CD4-positive, alpha-beta memory T cell (primary cell): ENCODE measurements at places on chromosomes 11 and 22. TPM values are rescaled to one million over a fixed set of nuclear protein-coding genes. Genes with fewer than 3 reads are reported as not detected.

GRCh38 chr11:42315846-42316245 lies 856.4 kb upstream of the LRRC4C start:
- H3K27ac ChIP-seq, result no peak overlapping the region
- no peaks in the 10 kb centered on the region for H3K36me3 ChIP-seq
- DNase-seq, result no peak
- no peaks in the 10 kb centered on the region for H3K4me1 ChIP-seq
- no peaks in the 10 kb centered on the region for H3K27me3 ChIP-seq

DNA sequence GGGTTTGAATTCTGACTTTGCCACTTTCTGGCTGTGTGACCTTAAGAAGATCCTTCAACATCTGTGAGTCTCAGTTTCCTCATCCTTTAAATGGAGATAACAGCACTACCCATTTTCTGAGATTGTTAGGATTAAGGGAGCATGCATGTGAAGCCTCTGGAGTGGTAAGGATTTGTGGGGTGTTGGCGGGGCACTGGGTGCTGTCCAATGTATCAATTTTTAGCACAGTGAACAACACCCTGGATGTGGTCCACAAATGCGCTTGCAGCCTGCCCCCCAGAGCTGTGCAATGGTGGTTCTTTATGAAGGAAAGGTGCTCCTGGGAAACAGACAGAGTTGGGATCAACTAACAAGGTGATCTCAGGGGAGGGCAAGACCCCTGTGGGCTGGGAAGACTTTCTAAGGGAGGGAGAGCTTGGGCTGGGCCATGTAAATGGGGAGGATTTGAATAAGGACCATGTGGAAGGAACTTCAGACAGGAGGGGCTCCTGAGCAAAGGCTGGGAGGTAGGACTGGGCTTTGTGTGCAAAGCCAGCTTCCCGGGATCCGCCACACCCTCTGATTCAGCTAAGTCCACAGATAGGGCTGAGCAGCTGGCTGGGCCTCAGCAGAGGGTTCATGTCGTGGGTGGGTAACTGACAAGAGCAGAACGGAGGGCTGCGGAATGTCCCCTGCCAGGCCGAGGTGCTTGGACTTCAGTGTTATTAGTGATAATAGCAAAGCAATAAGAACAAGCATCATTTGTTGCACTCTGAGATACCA lies 22.7 kb upstream of the RASD2 start:
- H3K27me3 ChIP-seq, result no peaks in the 10 kb centered on the region
- DNase-seq, result no peak
- H3K4me1 ChIP-seq, result no peaks in the 10 kb centered on the region
- no peaks in the 10 kb centered on the region for H3K36me3 ChIP-seq

GRCh38 chr11:46363031-46363407 lies 15.8 kb downstream of the DGKZ start:
- peaks cover 19% of the 10 kb centered on the region for H3K36me3 ChIP-seq
- peaks cover 84% of the 10 kb centered on the region for H3K4me1 ChIP-seq
- DNase-seq, result no peak
- H3K27me3 ChIP-seq, result no peaks in the 10 kb centered on the region
- peak overlapping the region; percentile 57 for H3K27ac ChIP-seq
- no peak overlapping the region for H3K4me3 ChIP-seq

Gene SLC7A4
- not detected for total RNA-seq

Gene OR6Q1
- not detected for total RNA-seq

DNA sequence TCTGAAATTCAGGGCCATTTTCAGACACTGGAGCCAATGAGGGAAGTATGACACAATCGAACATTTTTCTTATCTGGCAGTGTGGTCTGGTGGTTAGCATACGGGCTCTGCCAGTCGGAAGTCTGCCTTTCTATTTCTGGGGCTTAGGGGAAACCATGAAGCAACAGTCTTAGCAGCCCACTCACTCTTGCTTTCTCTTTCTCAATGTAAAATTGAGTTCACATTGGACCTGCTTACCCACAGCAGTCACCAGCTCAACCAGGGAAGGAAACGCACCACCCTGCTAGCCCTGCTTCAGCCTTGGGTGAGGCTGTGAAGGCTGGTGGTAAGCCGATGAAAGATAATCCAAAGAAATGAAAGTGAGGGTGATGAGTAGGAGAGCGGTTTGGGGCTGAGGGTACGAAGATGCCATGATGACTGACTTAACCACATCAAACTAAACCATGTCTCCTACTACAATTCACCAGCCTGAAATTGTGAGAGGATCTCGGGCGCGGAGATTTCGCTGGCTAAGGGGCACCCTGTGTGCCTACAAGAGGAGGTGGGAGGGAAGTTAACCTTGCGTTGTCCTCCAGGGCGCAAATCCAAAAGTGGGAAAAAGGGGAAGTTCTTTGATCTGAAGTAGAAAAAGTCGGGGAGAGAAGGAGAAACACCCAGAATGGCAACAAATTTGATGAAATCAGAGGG lies 2.0 kb upstream of the LMO2 start:
- peak; percentile 68 for DNase-seq
- no peaks in the 10 kb centered on the region for H3K36me3 ChIP-seq
- H3K4me3 ChIP-seq, result peak overlapping the region; percentile 20

- H3K4me3 ChIP-seq, result no peak overlapping the region
- H3K36me3 ChIP-seq, result no peaks in the 10 kb centered on the region
- no peaks in the 10 kb centered on the region for H3K4me1 ChIP-seq
- DNase-seq, result no peak
- no peaks in the 10 kb centered on the region for H3K27me3 ChIP-seq
Observed at GRCh38 chr11:12044799-12045198, 36.4 kb upstream of the DKK3 start.

DNA sequence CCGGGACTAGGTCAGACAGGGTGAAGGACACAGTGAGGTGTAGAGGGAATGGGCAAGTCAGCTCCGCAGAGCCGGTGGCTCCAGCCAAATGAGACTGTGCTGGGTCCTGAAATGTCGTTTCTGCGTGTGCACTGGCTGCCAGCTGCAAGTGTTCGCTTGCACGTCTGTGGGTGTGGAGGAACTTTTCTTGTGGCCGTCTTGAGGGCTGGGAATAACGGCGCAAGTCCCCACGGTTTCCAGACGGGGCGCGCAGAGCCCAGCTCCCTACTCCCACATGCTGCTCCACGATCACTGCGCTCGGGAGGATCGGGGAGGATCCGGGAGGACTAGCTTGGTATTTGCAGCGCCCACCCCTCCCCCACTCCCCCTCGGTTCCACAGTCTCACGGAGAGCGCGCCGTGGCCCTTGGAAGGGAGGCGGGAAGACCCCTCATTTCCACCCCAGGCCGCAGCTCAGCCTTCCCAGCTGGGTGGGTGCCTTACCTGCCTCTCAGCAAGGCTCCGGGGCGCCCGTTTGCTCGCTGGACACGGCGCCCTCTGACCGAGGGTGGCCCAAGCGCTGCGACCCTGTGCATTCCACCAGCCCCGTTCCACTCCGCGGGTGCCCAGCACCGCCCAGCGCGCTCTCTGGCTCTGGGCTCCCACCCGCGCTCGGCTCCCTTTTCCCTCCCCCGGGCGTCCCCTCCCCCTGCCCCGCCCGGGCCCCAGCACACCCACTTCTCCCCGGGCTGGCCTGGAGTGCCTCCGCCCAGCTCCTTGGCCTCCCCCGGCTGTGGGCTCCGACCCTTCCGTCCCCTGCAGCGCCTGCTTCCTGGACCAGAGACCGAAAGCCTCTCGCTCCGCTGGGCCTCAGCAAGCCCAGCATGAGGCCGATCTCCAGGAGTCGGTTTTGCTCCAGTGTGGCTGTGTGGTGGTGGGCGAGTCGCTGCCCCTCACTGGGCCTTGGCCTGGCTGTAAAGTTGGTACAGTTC lies at the start of gene KCNE3:
Gene KCNE3 (minus strand): TSS at position 634 of the 970 bp plus-strand sequence. CDS start 9,986 bp downstream, outside the sequence.
- no peak within 1 kb of the TSS for H3K4me3 ChIP-seq
- H3K36me3 ChIP-seq, result no peaks in the 10 kb centered on the region
- H3K27me3 ChIP-seq, result no peaks in the 10 kb centered on the region
- DNase-seq, result no peak
- H3K27ac ChIP-seq, result no peak within 1 kb of the TSS

Gene OR8B3
- not detected for total RNA-seq

Gene GAL3ST1
- total RNA-seq, result 1.4 TPM

DNA sequence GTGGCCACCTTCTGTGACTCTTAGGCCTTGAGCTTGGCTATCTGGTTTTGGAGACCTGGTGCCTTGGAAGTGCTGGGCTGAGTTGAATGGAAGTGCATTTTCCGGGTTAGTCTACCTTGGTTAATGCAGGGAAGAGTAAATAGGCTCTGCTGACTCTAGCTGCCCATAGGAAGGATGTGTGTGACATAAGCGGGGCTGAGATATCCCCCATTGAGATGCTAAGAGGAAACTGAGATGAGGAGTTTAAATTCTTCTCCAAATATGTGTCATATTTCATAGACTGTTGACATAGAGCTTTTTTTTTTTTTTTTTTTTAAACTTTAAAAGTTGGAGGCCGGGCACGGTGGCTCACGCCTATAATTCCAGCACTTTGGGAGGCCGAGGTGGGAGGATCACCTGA lies 30.8 kb downstream of the ZNRF3 start:
- no peaks in the 10 kb centered on the region for H3K4me1 ChIP-seq
- no peak overlapping the region for H3K4me3 ChIP-seq
- no peaks in the 10 kb centered on the region for H3K27me3 ChIP-seq
- no peak for DNase-seq
- H3K36me3 ChIP-seq, result no peaks in the 10 kb centered on the region

DNA sequence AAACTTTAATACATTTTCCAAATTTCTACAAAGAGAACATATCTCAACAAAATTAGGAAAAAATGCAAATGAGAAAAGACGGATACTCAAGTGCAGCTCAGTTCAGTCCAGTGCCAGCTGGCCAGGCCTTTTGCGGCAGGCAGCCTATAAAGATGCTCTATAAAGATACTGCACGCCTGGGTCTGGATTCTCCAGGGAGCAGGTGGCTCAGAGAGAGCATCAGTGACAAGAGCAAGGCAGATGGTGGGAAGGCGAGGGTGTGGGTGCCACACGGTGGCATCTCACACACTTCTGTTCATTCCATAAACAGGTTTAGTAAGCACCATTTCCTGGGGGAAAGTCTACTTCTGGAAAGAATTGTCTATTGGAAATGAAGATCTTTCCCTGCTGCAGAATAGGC lies 18.1 kb upstream of the SCN3B start:
- no peak overlapping the region for H3K27ac ChIP-seq
- H3K27me3 ChIP-seq, result no peaks in the 10 kb centered on the region
- no peaks in the 10 kb centered on the region for H3K4me1 ChIP-seq
- no peak overlapping the region for H3K4me3 ChIP-seq
- no peaks in the 10 kb centered on the region for H3K36me3 ChIP-seq

DNA sequence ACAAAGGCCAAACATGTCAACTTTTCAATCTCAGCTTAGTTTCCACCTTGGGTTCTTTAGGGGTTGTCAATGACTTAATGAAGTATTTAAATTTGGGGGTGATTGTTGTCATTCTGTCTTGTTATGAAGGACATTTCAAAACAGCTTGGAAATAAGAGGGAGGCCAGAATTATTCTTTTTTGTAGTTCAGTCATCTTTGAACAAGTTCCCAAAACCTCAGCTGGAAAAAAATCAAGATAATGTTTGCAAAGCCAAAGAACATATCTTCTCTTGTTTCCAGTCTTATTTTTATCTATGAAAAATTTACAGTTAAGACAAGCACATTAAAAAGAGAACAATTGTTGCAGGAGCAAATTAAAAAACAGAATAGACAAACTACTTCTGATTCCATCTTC lies 612.8 kb downstream of the INSC start:
- no peaks in the 10 kb centered on the region for H3K4me1 ChIP-seq
- H3K27me3 ChIP-seq, result no peaks in the 10 kb centered on the region
- H3K4me3 ChIP-seq, result no peak overlapping the region

Gene BIK
- 2.7 TPM for total RNA-seq

Gene RBM4
- 189 TPM for total RNA-seq

- peak overlapping the region; percentile 73 for H3K27ac ChIP-seq
- H3K4me1 ChIP-seq, result peaks cover 78% of the 10 kb centered on the region
- peak; percentile 58 for DNase-seq
- peaks cover 6% of the 10 kb centered on the region for H3K36me3 ChIP-seq
- no peaks in the 10 kb centered on the region for H3K27me3 ChIP-seq
Observed at GRCh38 chr11:35144806-35145205, 5.8 kb downstream of the CD44 start.

Gene ZNF214
- not detected for total RNA-seq

Gene CD3G
- total RNA-seq, result 205 TPM

GRCh38 chr11:27076121-27076589 lies 35.5 kb downstream of the BBOX1 start:
- no peaks in the 10 kb centered on the region for H3K36me3 ChIP-seq
- DNase-seq, result no peak
- no peak overlapping the region for H3K4me3 ChIP-seq
- no peak overlapping the region for H3K27ac ChIP-seq
- no peaks in the 10 kb centered on the region for H3K27me3 ChIP-seq

Gene VPS51
- 226 TPM for total RNA-seq

- H3K36me3 ChIP-seq, result no peaks in the 10 kb centered on the region
- H3K27ac ChIP-seq, result no peak overlapping the region
- DNase-seq, result no peak
- no peak overlapping the region for H3K4me3 ChIP-seq
- H3K27me3 ChIP-seq, result no peaks in the 10 kb centered on the region
Observed at GRCh38 chr22:42949159-42949558, 65.8 kb downstream of the PACSIN2 start.

DNA sequence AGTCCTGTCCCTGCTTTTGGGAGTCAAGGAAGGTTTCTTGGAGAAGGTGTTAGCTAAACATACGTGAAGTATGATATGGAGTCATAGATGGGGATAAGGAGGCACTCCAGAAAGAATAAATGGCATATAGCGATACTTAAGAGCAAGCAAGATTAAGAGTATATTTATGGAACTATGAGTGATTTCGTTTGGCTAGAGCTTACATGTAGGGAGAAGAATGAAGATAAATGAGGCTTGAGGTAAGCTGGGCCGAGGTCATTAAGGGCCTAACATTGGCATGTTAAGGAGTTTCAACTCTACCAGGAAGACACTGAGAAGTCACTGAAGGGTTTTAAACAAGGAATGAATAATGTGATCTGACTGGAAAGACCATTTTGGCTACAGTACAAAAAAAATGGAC lies 33.3 kb downstream of the EIF3M start:
- H3K36me3 ChIP-seq, result no peaks in the 10 kb centered on the region
- H3K4me1 ChIP-seq, result no peaks in the 10 kb centered on the region
- H3K4me3 ChIP-seq, result no peak overlapping the region

DNA sequence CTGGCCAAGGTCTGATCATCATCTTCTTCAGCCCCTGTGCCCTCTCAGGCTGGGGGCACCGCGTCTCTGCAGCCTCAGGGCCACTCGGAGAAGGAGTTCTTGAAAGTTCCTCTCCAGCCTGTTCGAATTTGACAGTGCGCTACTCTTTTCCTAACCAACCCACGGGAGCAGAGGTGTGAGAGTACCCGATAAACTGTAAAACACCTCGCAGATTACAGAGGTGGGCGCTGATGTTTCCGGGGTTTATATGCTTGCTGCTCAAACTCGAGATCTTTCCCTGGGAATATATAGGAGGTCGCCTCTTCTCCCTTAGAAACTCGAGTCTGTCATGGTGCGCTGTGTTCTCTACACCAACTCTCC lies 515 bp downstream of the CTR9 start:
- peak overlapping the region; percentile 95 for H3K4me3 ChIP-seq
- no peaks in the 10 kb centered on the region for H3K27me3 ChIP-seq
- peaks cover 29% of the 10 kb centered on the region for H3K4me1 ChIP-seq
- peaks cover 11% of the 10 kb centered on the region for H3K36me3 ChIP-seq

Gene TSGA10IP
- total RNA-seq, result not detected

DNA sequence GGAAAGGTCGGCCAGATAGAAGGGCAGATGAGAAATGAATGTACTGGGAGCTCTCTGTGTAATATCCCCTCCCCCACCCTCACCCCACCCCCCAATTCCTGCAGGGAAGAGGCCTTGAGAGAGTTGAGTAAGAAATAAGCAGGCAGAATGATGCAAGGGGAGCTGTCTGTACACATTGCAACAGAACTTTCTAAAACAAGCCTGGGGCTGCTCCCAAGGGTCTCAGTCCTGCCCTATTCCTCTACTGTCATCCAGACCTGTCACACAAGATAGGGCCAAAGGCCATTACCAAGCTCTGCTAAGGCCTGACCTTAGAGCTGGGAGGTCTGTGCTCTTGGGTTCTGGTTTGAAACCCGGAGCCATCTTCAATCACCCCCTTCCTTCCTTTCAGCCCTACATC lies 5.7 kb upstream of the DGAT2 start:
- H3K27ac ChIP-seq, result no peak overlapping the region
- no peaks in the 10 kb centered on the region for H3K36me3 ChIP-seq
- H3K4me1 ChIP-seq, result peaks cover 5% of the 10 kb centered on the region

Gene TYR
- total RNA-seq, result not detected

Gene TRPM5
- total RNA-seq, result 0.23 TPM
